PC-3 (cell line): ENCODE measurements at places on chromosomes 2 and 18. TPM values are rescaled to one million over a fixed set of nuclear protein-coding genes. Genes with fewer than 3 reads are reported as not detected.

GRCh38 chr18:1559563-1559962, 654.9 kb downstream of the ADCYAP1 start:
- DNase-seq: peak; percentile 16

GRCh38 chr18:27778441-27778840, 398.5 kb downstream of the CDH2 start:
- peak; percentile 52 for DNase-seq

DNA sequence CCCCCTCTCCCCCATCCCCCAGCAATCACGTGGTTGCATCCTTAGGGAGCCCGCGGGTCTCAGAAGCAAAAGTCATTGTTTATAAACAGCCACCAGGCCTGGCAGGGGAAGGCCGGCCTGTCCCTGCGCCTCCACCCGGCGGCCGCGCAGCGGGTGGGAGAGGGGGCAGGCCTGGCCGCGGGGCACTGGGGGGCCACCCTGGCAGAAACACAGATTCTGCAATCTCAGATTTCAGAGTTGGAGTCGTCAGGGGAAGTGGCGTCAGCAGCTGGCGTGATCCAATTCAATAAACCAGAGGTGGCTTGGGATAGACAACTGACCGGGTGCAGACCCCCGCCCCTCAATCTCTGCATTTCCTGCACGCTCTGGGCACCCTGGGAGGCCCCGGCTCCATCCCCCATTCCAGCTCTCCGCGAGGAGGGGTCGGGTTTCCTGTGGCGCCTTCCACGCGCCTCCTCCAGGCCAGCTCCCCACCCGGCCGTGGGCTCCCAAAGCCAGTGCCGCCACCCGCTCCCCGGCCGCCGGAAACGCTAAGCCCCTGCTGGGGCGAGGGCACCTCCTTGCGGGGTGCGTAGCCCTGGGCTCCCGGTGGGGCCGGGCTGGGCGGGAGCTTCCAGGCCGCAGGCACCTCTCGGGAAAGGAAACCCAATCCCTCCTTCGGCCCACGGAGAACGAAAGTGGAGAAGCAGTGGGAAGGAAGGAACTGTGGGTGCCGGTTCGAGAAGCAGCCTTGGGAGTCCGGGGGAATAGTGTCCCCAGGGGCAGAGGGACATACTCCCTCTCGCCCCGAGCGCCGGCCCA, 1.1 kb downstream of the BIN1 start:
- peak; percentile 24 for DNase-seq

DNA sequence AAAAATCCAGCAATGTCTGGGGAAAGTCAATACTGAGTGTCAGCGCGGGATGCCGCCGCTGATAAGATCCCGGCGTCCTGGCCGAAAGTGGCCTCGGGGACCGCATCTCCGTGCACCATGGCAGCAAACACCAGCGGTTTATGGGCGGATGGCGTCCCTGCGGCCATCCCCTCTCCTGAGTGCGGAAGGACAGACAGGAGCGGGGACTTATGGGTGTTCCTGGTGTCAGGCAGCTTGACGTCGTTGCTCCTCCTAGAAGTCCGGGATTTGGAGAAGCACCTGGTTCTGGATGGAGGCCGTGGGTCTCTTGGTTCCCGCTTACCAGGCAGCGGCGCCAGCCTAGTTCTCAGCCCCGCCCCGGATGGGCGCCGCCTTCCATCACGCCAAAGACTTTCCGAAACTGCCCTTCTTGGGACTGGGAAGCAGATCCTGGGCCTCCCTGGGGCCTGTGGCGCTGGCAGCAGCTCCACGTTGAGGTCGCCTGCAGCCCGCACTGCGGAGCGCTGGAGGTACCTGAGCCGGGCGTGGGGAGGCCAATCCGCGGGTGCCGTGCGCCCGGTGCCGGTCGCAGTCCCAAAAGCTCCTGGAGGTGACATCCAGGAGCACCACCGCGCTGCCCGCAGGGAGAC, 119.1 kb downstream of the CCDC74A start:
- no peak for DNase-seq

GRCh38 chr18:2906704-2907549, 60.1 kb downstream of the EMILIN2 start:
- DNase-seq: peak; percentile 31

FOSL2 gene
- 34.2 and 46.8 TPM in 2 replicates for total RNA-seq

DNA sequence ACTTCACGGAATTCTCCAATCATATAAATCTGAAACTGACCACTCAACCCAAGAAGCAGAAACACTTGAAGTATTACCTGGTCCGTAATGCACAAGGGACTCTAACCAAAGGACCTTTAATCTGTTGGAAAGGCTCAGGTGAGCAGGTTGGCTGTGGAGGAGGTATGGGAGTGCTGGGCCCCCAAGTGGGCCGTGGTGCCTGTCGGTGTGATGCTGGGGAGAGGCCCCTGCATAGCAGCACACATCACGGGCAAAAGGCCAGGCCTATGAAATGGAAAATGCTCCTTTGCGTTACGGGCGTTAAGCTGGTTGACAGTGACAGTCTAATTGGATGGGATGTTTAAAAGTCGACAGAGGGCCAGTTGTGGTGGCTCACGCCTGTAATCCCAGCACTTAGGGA, 42.6 kb downstream of the GREB1 start:
- DNase-seq: no peak

- DNase-seq: peak; percentile 37
Measured at GRCh38 chr2:150125708-150126107, 361.8 kb downstream of the RND3 start.

DNA sequence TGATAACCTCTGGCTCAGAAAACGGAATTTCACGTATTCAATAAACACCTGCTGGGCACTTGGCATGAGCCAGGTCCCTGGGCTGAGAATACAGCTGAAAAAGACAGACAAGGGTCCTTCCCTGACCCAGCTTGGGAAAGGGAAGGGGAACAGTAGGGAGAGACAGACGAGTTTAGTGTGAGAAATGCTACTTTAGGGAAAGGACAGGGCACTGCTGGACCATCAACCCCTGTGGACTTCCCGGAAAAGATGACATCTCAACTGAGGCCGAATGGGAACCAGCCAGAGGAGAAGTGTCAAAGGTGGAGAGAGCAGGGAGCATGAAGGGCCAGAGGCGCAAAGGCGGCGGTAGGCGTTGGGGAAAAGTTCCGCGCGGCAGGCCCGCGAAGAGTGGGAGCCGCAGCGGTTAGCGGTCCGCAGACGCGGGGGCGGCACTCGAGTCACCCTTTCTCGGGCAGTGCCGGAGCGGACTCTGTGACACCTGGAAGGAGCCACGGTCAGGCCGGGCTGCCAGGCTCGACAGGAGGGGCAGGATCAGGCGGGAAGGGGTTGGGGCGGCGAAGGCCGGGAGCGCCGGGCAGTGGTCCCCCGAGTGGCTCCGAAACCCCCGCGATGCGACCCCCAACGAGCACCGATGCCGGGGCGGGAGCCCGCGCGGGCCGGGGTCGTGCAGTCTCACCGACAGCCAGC, 519 bp downstream of the TEX261 start:
- DNase-seq: no peak

SP140 gene
- 1.7 TPM in 1 of 2 replicates, not detected in the other for total RNA-seq

- DNase-seq: no peak
Measured at GRCh38 chr2:128940378-128940777, 621.7 kb upstream of the HS6ST1 start.

- peak; percentile 53 for DNase-seq
Measured at GRCh38 chr2:66433945-66434678, 813 bp upstream of the MEIS1 start.

- no peak for DNase-seq
Measured at GRCh38 chr2:241815477-241816430, 6.8 kb downstream of the NEU4 start.

GRCh38 chr2:19355014-19355405, 3.4 kb downstream of the OSR1 start:
- no peak for DNase-seq

GRCh38 chr2:237222601-237223041, 136.9 kb downstream of the COPS8 start:
- no peak for DNase-seq

TLX2 gene
- 3.1 and 3.4 TPM in 2 replicates for total RNA-seq

ROCK2 gene
- total RNA-seq: 35.3 and 40.7 TPM in 2 replicates

DNA sequence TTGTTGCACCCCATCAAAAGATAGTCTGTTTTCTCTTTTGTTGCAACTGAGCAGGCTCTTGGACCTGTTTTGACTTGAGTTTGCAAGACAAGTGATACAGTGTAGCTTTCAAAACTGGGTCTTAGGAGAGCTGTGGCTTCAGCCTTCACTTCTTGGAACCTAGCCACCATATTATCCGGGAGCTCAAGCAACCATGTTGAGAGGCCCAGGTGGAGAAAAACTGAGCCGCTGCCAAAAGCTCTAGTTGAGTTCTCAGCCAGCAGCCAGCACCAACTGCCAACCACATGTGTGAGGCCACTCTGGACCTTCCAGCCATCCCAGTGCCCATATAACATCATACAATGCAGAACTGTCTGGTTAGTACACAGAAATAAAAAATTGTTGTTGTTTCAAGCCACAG, 5.4 kb downstream of the CACNB4 start:
- no peak for DNase-seq

DNA sequence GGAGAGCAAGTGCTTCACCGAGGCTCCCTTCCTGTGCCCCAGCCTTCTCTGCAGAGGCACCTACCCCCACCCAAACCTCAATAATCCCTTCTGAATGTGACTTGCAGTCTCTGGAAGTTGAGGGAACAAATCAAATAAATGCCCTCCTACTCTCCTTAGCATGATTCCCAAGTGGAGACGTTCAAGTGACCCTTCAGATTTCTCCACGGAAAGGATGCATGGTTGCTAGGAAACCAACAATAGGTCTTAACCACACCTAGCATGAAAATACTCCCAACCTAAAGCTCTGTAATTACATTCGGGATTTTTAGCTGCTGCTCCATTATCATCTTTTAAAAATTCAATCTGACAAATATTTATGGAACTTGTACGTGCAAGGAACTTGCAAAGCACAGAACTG, 50.2 kb upstream of the CABLES1 start:
- DNase-seq: no peak

DNA sequence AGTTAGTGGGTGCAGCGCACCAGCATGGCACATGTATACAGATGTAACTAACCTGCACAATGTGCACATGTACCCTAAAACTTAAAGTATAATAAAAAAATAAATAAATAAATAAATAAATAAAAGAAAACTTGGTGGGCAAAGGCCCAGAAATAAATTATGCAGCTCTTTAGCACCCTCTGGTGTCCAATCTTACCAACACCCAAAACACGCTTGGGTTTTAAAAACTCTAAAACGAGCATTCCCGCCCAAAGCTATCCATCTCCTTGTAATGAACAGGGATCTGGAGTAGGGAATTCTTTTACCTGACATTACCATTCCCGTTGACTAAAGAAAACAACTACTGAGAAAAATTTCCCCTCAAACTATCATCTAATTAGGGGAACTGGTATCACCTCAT, 2005.9 kb upstream of the CELF4 start:
- DNase-seq: peak; percentile 15

DNA sequence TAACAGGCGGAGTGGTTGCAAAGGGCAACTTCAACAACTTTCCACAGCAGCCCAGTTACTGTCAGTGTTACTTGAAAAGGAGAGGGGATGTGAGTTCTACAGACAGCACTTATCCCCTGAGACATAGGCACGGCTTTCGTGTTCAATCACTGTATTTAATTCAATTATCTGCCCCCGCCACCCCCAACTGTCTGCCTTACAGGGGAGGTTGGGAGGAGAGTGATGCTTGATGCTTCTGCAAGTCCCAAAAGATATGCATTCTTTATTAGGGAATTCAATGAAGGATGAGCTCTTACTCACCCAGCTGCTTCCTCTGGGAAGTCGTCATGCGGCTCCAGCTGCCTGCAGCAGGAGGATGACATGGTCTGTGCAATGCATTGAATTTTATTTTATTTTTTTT, 639.9 kb downstream of the DCC start:
- DNase-seq: no peak

COLEC11 gene
- 0.44 TPM in 1 of 2 replicates, not detected in the other for total RNA-seq

DNA sequence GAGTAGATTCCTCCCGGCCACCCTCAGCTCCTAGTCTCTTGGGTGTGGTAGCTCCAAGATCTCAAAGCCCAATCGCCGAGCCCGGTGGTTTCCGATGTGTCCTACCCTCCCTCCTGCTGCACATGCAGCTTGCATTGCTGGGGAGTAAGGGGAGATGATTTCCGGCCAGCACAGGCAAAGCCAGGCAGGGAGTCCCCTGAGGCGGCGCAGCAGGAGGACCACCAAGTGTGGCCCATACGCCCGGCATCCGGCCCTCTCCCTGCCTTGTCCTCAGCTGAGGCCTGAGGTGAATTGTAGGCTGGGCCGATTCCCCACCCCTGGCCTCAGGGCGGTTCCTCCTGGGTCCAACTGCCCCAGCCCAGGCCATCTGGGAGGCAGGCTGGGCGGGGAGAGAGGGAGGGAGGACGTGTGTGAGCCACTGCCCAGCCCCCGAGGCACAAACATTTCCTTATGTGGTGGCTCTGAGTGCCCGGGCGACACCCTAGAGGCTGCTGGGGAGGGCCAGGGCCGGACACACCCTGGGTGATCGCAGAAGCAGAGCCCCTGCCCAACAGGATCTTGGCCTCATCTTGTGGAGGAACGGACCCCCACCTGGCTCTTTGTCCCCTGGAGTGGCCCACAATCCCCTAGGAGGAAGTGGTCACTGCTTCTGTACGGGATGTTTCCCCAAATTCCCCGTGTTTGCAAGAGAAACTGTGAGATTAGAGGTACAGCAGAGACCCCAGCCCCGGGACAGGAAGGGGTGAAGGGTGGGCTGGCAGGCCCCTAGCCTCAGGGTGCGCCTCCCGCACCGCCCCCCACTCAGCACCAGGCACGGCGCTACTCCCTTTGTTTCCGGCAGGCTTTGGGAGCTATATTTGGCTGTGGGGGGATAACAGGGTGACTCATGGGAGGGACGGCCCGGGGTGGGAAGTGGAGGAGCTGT, 41.9 kb upstream of the PTMA start:
- peak; percentile 91 for DNase-seq

DNA sequence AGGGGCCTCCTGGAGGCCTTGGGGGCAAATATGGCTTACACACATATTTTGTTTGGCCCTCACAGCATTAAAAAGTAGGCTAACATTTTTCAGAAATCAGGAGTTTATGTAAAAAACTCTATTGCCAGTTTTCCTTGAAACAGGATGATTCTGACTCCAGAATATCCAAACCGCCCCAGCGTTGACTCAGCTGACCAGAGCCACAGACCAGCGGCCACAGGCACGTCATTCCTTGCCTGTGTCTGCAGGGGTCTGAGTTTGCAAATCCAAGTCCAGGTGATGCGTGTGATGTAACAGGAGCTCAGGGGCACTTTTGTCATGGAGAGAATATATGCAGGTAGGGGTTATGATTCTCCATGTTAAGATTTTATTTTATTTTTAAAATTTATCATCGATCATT, 79.4 kb upstream of the ALKAL2 start:
- no peak for DNase-seq

- peak; percentile 17 for DNase-seq
Measured at GRCh38 chr2:25042321-25043240, 705 bp downstream of the EFR3B start.

GRCh38 chr18:37922162-37922561, 356.6 kb upstream of the CELF4 start:
- DNase-seq: no peak
